BJ (cell line): ENCODE measurements at places on chromosomes 1 and 21.
A peak's percentile ranks its signal among the peaks of the same experiment; 100 is the strongest.

DNA sequence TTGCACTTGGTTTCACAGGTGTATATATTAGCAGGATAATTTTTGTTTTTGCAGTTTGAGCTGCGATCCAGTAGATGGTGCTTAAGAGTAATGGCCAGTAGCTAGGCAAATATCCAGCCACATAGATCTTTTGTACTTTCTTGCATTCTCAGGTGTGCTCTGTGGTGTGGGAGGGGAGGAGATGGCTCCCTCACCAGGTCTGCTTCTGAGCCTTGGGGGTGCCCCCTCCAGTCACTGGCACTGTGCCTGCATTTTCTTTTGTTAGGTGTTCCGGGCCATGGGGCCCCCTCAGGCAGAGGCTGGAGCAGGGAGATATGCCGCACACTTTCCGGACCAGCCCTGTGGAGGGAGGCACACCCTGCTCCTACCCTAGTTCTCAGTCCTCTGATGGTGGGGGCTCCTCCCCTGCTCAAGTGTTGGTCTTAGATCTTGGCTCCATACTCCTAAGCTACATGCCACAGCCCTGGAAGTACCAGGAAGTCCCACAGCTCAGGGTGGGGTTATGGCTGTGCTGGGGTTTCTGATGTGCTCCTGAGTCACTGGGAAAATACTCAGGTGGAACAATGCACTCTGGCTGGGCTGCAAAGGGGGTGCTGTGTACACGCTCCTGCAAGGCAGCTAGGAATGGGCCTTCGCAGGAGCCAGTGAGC, 197.6 kb upstream of the DMRTA2 start:
- DNase-seq: no peak

GRCh38 chr1:228037401-228038386, 30.9 kb downstream of the WNT3A start:
- no peak for DNase-seq

DNA sequence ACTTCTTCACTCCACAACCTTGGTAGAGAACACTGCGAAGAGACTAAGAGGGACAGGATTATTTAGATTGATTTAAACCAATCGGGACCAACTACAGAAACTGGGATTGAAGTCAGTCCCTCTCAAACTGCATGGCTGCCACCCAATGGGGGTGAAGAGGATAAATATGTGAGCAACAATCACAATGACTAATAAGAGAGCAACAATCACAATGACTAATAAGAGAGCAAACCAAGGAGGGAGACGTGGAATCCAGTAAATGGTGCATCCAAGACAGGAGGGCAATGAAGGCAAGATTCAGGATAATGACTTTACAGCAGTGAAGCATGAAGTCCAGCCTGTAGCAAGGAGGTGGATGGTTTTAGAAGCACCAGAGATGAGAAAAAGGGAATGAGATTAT, 322.8 kb downstream of the TTLL7 start:
- no peak for DNase-seq

DNA sequence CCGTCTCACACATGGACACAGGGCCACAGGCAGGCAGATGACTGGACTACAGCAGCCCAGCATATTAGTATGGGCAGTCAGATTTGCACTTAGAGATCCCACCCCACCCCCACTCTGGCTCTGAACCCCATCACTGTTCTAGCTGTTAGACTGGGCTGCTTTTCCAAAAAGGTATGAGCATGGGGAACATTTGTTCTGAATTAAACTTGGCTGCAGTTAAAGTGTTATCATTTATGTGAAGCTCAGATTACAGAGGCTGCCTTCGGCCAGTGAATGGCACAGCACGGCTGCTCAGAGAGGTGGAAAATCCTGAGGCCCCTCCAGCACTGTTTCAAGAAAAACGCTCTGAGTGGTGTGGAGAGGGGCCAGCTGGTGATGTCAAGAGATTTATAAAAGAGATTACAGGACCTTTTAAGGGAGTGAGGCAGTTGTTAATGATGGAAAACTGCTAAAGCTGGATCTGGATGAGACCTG, 6.9 kb upstream of the NOS1AP start:
- DNase-seq: peak; percentile 41

- no peak for DNase-seq
Measured at GRCh38 chr1:29469457-29469856, 233.1 kb downstream of the PTPRU start.

- no peak for DNase-seq
Measured at GRCh38 chr1:211378844-211379243, 52.2 kb downstream of the TRAF5 start.

GRCh38 chr1:81144240-81144825, 656.4 kb upstream of the ADGRL2 start:
- no peak for DNase-seq

DNA sequence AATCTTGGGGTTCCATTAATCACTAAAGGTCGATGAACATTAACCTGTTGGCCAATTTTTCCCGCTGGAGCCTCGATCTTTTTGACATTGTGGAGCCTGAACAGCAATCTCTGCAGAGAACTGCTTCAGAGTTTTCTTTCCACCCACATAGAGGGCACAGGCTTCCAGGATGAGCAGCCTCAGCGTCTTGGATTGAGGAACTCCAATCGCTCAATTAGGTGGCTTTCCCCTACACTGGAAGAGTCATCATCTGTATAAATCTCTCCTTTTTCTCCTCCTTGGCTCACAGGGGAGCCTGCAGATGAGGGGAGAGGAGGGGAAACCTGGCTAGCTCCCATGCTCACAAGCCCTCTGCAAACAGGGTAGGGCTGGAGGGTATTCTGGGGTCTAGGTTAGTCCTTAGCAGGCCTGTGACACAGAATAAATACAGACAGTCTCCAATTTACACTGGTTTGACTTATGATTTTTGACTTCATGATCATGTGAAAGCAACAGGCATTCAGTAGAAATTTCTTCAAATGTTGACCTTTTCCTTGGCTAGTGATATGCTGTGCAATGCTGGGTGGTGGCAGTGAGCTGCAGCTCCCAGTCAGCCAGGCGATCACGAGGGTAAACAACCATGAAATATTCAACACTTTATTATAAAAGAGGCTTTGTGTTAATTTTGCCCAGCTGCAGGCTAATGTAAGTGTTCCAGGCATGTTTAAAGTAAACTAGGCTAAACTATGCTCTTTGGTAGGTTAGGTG, 80.8 kb downstream of the PGBD5 start:
- no peak for DNase-seq

GRCh38 chr21:32645261-32646182, 33.3 kb upstream of the CFAP298 start:
- DNase-seq: no peak

- DNase-seq: no peak
Measured at GRCh38 chr1:161200992-161201835, 953 bp upstream of the NDUFS2 start.

GRCh38 chr1:167471568-167471967, 46.8 kb downstream of the CD247 start:
- no peak for DNase-seq
